ENCODE measurements at places on chromosomes 5 and 9.

DNA sequence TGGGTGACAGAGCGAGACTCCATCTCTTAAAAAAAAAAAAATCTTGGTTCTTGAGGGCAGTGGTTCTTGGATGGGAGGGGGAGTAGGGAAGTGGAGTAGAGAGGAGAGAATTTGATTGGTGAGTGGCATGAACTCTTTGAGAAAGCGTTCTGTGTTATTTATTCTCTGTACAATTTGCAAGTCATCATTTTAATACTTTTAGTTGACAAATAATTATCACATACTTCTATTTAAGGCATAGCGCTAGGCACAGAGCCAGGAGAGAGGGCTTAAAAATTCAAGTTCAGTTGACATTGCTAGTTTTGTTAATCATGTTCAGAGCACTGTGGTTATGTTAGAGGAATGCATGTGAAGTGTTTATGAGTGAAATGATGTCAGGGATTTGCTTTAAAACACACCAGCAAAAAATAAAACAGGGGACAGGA lies 24.6 kb downstream of the HSDL2 start:
- no peak for DNase-seq

GRCh38 chr5:68273717-68274409 lies 58.3 kb downstream of the PIK3R1 start:
- no peak for DNase-seq

- DNase-seq: peak; percentile 35
These were observed 120.9 kb downstream of the WNK2 start for GRCh38 chr9:93304574-93305496.

GRCh38 chr5:143796753-143797152 lies 15.2 kb upstream of the HMHB1 start:
- no peak for DNase-seq

DNA sequence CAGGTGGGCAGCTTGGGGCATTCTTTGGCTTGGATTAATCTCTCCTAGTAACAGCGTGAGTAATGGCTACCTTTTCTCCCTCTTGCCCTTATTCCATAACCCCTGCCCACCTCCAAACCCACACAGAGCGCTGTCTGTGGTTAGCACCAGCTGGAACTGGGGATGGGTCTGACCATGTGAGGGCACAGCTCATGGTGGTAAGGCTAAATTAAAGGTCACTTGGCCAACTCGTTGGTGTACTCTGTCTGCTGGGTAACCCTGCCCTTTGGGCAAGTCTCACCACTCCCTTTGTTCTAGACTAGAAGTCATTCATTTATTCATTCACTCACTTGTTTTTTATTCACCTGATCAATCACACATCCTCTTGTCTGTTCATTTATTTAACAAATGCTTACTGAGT lies 27.8 kb downstream of the PPARGC1B start:
- DNase-seq: no peak

GRCh38 chr5:156201788-156202403 lies 125.1 kb upstream of the SGCD start:
- DNase-seq: no peak

DNA sequence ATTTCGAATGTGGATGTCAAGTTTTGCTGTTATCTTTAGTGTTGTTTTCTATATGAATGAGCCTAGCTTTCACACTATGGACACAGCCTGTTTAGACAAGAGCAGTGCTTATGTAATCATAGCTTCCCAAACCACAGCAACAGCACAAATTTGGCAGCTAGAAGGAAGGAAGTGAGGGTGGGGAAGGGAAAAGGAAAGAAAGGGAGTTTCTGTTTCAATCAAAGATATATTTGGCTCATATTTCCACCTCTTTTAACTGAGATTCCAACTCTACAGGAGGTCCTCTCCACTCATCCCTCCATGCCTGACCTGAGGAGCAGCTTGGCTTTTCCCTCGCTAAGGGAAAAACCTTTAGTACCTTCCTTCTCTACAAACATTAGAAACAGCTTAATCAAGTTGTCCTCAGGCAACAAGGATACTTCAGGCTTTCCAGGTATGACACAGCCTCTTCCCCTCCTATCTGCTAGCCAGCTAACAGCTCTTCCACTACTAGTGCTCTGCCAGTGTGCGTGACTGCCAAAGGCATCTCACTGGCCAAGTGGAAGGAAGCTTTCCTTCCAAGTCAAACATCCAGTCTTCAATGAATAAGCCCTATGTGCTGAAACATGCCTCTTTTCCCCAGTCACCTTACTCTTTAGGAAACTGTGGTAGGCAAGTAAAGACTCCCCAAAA lies 268.6 kb upstream of the PTGER4 start:
- no peak for DNase-seq

DNA sequence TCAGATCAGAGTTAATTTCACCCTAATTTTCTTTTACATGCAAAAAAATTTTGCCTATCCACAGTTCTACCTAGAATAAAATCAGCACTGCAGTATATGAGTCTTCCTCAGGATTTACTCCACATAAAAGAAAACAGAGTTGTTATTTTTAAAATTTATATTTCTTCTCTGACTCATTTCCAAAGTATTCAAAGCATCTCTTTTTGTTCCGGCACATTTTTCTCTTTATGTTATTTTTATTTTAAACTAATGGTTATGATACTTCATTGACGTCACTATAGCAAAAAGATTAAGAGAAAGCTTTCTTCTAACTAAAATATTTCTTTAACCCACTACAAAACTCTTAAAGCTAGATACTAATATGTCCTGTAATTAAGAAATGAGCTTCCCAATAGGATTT lies 590.4 kb downstream of the PRELID2 start:
- DNase-seq: no peak
